Effector CD4-positive, alpha-beta T cell (primary cell): ENCODE measurements at places on chromosomes 7 and 10.

DNA sequence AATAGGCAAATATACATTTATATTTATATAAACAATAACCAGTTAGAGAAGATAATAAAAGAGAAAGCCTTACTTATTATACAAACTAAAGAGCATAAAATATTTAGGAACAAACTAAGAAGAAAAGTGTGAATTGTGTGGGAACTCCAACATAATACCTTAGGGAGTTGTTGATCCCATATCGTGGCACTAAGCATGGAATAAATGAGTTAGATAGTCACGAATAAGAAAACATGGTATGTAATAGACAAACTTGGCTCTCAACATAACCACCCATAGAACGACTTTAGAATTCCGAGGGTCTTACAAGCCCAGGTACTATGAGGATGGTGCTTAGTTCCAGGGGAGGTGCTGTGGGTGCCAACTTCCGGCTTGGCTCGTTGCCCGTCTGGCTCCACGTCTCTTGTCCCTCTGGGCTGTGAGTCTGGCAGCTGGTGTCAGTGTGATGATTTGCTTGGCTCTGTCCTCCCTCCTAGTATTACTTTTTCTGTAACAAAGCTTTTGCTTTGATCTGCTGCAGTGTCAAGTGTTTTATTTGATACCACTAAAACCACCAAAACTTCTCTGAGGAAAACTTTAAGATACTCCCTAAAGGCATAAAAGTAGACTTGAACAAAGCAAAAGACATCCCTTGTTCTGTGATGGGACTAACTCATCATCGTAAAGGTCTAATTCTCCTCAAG, 9.5 kb upstream of the RBM20 start:
- DNase-seq: no peak

- DNase-seq: no peak
Observed at GRCh38 chr10:73287441-73287840, 35.0 kb upstream of the MRPS16 start.

DNA sequence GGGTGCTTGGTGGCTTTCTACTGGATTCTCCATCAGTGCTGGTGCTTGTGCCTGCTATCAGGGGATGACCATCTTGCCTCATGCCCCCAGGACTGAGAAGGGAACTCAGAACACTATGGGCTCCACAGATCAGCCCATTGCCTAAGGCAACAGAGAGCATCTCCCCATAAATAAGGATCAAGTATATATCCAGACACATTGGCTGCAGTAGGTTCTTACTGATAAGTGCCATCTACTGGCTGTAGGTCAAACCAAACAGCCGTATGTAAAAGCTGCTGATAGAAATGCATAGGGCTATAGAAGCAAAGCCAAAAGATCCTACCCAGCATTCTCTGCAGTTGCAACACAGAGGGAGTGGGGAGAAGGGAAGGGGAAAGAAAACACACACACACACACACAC, 153.7 kb downstream of the CDK14 start:
- DNase-seq: no peak

DNA sequence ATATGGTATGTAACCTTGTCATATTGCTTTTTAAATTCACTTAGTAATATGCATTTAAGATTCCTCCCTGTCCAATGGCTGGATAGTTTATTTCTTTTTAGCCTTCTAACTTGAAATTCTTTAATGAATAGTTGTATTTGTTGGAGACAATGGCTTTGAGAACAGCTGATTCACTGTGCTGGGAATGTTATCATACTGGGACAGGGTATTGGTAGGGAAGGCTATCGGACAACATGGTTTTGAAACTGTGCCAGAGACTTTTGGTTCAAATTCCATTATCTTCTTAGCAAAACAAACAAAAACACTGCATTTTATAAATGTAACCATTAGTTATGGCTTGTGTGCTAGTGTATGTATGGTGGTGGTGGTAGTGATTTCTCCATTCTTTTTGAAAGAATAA, 517.1 kb upstream of the ANKRD30A start:
- no peak for DNase-seq

GRCh38 chr7:17558558-17559332, 260.3 kb downstream of the AHR start:
- DNase-seq: no peak

- DNase-seq: no peak
Observed at GRCh38 chr7:139869886-139870285, 40.8 kb downstream of the TBXAS1 start.

GRCh38 chr7:30923774-30924413, 12.2 kb downstream of the AQP1 start:
- DNase-seq: no peak

GRCh38 chr10:63260860-63261251, 127.7 kb downstream of the NRBF2 start:
- DNase-seq: no peak

- DNase-seq: no peak
Observed at GRCh38 chr7:54591404-54592386, 49.5 kb downstream of the VSTM2A start.

DNA sequence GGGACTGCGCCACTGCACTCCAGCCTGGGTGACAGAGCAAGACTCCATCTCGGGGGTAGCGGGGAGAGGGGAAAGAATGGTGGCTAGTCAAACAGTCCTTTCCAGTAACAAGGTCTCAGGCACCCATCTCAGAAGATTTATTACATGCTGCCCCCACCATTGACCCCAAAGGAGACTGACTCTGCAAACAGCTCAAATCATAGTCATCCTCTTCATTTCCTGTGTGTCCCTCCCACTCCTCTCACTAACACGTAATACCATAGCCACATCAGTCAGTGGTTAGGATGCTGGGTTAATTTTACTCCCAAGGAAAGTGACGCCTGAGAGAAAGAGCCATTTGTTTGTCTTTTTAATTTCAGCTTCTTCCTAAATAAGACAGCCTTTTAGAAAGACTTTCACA, 56.6 kb upstream of the BET1 start:
- no peak for DNase-seq

DNA sequence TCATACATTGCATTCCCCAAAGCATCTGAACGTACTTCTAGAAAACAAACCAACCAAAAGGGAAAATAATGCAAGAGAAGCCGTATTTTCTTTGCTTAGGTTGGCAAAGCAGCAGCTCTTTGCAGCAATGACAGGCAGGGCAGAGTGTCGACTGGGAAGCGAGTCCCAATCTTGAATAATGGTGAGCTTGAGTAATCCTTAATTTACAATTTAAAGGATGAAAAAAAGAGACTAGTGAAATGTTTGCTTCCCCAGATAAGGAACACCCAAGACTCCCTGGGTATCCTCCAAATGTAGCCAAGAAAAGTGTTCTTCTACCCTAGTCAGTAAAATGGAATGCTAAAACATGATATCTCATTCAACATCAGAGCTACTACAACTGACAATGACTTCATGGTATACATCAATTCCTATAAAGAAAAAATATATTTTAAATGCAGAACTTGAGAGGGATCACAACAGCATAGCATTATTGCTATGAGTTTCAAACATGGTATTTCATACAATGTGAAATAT, 32.0 kb downstream of the GPAM start:
- DNase-seq: no peak
